ENCODE measurements at places on chromosomes 1 and 21.

- no peak for DNase-seq
Observed at GRCh38 chr21:42426876-42427480, 23.3 kb downstream of the UBASH3A start.

GRCh38 chr1:200292699-200293098 is 117.1 kb downstream of the ZNF281 start:
- no peak for DNase-seq

DNA sequence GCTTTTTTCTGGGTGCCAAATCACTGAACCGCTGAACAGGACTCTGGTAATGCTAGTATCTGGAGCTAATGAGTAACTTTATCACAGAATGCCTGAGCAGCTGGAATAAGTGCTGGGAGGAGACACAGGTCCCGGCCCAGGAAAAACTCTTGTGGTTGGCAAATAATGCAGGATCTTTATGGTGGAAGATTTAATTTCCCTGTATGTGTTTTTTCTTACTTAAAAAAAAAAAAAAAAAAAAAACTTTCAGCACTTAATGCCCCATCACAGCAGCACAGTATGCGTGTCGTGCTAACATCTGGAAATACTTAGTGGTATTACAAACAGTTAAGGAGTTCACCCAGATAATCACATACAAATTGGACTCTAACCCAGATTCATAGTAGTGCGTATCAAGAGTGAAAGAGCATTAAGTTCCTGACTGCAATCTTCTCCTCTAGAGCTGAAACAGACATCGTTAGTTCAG is 220.7 kb downstream of the TOMM20 start:
- no peak for DNase-seq

- DNase-seq, result peak; percentile 56
Observed at GRCh38 chr1:232226197-232226712, 403.7 kb downstream of the SIPA1L2 start.

GRCh38 chr1:156149374-156150332 is 3.7 kb upstream of the SEMA4A start:
- no peak for DNase-seq

DNA sequence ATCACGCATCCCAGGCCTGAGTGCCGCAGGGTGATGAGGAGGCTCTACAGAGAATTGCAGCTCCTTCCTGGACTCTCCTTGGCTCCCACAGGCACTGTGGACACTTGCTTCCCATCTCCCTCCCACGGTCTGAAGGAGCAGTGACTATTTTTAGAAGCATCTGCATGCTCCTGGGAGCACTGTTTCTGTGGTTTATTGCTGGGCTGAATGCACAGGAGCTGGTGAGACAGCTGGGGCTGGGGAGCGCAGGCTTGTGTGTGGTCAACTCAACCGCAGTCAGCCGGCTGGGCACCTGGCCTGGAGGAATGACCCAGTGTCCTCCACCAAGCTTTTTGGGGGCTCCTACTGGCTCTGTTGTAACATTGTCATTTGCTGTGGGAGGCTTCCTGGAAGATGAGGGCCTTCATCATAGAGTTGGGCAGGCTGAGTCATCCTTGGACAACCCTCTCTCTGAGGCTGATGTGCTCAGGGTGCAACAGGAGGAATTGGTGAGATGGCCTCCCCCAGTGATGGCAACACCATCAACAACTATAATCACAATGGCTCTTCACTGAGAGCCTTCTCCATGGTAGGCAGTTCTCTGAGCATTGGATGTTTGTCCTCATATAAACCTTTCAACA is 1.7 kb downstream of the NFASC start:
- DNase-seq, result no peak

DNA sequence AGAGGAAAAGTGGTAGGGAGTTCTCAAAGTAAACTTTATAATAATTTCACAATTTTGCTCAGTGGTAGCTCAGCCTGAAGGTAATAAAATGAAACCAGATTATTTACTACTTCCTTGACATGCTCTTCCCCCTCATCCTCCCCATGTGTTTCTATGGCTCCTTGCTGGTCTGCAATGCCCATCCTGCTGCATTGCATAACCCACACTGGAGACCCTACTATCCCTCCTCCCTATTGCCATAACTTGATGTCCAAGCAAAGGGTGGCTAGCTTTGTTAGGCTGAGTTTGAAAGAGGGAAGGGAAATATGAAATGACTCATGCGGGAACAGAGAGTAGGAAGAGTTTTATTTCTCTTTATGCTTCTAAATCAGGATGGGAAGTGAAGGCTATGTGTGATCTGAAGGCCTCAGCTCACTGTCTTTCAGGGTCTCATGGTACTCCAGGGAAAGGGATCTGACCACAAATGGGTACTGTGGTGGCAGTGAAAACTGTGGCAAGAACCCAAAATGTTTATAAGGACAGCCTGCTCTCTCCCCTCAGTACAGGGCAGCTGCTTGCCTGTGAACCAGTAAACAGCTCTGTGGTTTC is 36.4 kb upstream of the HSD17B7 start:
- no peak for DNase-seq

- no peak for DNase-seq
Observed at GRCh38 chr1:230079199-230080024, 12.4 kb downstream of the GALNT2 start.

- DNase-seq, result no peak
Observed at GRCh38 chr1:67441183-67441582, 11.0 kb upstream of the SERBP1 start.

GRCh38 chr1:66405061-66405460 is 128.9 kb upstream of the SGIP1 start:
- DNase-seq, result no peak

GRCh38 chr1:208101661-208102431 is 142.3 kb downstream of the PLXNA2 start:
- no peak for DNase-seq

DNA sequence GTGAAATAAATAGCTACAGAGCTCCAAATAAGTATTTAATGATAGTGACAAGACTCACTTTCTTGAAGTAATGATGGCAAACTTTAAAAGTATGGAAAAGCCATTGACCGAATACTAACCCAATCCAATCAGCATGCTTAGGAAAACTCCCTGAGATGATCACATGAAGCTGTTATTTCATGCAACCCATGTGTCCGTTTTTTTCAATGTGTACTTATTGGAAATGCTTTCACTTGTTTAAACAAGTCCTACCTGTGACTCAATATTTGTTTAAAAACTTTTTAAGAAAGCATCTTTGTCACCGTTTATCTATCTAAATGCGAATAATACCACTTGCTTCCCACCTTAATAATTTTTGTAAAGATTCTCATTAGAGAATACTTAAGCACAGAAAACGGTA is 185.8 kb downstream of the NRIP1 start:
- DNase-seq, result no peak

- DNase-seq, result no peak
Observed at GRCh38 chr1:92481599-92481925, 5.2 kb downstream of the GFI1 start.

GRCh38 chr21:23014021-23014420 is 2015.8 kb downstream of the NCAM2 start:
- DNase-seq, result no peak

- no peak for DNase-seq
Observed at GRCh38 chr1:225158291-225158690, 228.8 kb downstream of the DNAH14 start.

GRCh38 chr21:46009951-46010705 is 28.6 kb downstream of the COL6A1 start:
- no peak for DNase-seq

DNA sequence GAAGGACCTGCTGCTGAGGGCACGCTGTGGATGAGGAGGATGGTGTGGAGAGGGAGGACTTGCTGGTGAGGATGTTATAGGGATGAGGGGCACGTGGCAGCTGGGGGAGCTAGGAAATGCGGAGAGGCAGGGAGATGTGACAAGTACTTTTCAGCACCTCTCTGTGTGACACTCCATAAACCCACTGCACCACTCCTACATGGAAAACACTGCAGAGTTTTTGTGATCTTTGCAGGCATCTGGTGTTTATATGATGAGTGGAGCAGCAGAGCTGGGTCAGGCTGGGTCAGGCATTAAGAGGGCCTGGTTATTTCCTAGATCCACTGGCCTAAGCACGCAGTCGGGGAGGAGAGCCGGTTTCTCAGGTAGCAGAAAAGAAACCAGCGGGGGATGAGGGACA is 167.3 kb upstream of the COA6 start:
- no peak for DNase-seq

- peak; percentile 33 for DNase-seq
Observed at GRCh38 chr21:35649186-35649585, 411.1 kb downstream of the SETD4 start.

DNA sequence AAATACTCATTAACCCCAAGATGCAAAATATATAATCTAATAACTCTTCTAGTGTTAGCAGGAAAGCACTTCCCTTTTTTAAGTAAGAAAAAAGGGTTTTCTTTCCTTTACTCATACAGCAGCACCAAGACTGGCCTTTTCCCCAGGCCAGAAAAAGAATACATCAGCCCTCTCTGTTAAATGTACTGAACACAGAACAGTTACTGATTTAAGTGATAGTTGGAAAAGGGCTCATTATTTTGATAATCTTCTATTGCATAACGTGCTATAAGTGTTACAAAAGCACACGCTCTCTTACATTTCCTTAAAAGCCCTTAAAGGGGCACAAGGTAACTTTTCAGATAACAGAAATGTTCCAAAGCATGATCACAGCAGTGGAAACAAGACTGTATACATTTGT is 142.9 kb downstream of the TIAM1 start:
- no peak for DNase-seq

DNA sequence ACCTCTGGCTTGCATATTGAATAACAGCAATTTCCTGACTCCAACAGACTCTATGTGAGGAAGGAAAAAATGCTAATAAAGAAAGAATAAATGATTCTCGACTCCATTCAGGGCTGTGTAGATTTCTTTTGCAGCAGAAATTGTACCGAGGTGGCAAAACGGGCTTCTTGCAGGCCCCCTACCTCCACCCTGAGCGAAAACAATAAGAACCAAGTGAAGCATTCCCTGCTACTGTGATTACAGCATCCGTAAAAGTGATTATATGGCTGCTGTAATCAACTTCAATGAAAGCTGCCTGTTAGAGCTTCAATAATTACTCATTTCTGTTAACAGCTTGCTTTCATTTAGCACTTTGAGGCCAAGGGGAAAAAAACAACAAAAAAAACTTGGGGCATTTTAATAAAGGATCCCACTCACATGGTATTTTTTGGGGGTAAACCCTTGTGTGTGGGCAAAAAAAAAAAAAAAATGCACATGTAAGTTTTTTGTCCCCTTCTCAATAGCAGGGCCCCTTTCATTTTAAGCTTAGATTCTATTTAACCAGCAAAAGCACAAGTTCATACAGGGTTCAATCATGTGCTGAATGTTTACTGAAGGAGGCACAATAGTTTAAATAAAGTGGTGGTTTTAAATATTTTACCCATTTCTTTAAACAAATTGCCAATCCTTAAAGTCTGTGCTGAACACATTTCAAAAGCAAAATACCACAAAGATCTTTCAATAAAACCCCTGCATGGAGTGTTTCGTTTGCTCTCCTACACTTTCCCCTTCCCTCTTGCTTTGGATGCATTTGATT is 271.6 kb downstream of the LMO4 start:
- no peak for DNase-seq

DNA sequence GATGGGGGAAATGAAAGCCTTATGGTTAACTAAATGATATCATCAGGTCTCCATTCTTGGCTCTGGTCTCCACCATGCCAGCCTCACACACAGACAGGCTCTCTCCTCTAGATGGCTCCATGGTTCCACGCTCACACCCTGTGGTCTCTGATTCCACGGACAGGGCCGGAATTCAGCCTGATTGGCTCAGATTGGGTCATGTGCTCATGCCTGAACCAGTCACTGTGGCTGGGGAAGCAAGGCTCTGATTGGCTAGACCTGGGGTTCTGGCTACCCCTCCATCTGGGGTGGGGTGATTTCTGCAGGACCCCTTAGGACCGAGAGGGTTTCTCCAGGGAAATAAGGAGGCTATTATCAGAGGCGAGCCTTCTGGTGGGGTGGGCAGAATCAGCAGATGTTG is 277.0 kb downstream of the PTPRU start:
- peak; percentile 59 for DNase-seq

- DNase-seq, result no peak
Observed at GRCh38 chr1:54342288-54342687, 63.9 kb downstream of the SSBP3 start.

- DNase-seq, result no peak
Observed at GRCh38 chr1:223703668-223704013, 8.7 kb upstream of the CAPN2 start.

DNA sequence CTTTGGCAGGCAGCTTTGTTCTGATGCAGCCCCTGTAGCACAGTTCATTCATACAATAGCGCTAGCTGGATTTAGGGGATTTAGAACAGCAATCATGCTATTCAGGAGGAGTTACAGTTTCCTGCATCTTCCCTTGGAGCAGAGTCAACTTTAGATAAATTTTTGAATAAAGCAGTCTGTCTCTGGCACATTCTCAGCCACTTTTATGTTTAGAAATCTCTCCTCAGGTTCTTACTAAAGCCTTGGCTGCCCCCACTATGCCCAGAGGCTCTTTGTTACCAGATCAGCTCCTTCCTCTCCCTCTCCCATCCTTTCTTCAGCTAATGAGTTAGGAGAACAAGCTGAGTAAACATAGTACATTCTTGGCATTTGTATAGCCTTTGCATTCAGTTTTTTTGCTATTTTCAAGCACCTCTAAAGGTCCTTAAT is 17.0 kb upstream of the PIGC start:
- DNase-seq, result no peak

DNA sequence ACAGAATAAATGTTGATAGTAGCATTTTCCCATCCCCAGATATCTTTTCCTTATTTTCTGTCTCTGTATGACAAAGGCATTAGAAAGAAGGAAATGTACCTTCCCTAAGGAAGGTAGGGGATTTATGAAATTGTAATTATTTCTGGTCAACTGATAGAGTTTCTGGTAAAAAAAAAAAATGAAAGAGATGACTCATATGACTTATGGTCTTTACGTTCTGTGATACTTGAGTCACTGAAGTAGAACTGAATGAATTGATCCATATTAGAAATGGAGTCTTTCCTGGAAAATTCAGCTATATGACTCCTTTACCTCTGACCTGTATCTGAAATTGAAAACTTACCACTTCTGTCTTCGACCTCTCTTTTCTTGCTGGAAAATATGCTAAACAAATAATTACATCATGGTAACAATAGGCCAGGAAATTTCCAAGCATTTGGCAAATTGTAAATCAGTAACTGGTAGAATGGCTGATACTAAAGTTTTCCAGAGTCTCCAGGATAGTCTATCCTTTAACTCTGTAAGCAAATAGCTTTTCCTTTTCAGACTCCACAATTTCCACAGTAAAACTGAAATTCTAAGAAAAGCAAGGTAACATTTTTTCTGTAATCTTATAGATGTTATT is 364.3 kb upstream of the PTBP2 start:
- no peak for DNase-seq

All from HTR-8/SVneo (cell line).